ENCODE measurements at places on chromosomes 2 and 18.

- DNase-seq = no peak
These were observed 2.1 kb downstream of the PDIA6 start for GRCh38 chr2:10810202-10811161.

GRCh38 chr2:61340242-61340641 lies 130.6 kb downstream of the USP34 start:
- DNase-seq = no peak

- no peak for DNase-seq
These were observed 9.6 kb upstream of the DPYSL5 start for GRCh38 chr2:26838121-26838906.

- no peak for DNase-seq
These were observed 24.3 kb upstream of the STPG4 start for GRCh38 chr2:47179388-47179787.

DNA sequence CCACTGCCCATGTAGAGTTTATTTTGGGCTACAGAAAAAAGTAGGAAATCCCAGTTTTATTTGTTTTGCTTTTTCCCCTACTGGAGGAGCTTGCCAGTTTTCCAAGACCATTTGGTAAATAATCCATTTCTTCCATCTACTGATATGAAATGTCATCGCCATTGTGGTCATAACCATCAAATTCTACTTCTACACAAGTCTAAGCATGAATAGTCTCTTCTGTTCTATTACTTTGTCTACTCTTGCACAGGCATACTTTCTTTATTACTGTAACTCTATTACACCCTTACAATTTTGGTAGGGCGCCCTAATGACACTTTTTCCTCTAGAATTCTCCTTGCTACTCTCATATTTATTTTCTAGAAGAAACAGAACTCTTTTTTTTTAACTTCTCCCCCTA lies 120.7 kb downstream of the ATAD2B start:
- DNase-seq = no peak

- no peak for DNase-seq
These were observed 18.8 kb upstream of the FOXI3 start for GRCh38 chr2:88471083-88471942.

- DNase-seq = no peak
These were observed 11.0 kb upstream of the FARP2 start for GRCh38 chr2:241344925-241345651.

DNA sequence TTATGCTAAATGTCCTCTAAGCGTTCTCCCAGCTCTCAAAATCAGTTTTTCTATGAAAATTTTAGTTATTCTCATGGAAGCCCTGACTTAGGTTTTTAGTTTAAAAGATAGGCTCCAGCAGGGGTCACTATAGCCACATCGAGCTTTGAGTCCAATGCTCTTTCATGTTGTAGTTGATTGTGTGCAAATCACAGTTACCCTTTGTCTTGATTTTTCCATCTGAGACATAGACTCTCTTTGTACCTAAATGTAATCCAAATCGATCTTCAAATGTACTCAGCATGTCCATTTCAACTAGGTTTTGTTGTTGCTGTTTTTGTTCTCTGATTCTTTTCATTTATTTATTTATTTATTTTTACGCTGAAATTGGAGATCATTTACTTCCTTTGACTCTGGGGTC lies 26.4 kb upstream of the MSTN start:
- DNase-seq = peak; percentile 3

DNA sequence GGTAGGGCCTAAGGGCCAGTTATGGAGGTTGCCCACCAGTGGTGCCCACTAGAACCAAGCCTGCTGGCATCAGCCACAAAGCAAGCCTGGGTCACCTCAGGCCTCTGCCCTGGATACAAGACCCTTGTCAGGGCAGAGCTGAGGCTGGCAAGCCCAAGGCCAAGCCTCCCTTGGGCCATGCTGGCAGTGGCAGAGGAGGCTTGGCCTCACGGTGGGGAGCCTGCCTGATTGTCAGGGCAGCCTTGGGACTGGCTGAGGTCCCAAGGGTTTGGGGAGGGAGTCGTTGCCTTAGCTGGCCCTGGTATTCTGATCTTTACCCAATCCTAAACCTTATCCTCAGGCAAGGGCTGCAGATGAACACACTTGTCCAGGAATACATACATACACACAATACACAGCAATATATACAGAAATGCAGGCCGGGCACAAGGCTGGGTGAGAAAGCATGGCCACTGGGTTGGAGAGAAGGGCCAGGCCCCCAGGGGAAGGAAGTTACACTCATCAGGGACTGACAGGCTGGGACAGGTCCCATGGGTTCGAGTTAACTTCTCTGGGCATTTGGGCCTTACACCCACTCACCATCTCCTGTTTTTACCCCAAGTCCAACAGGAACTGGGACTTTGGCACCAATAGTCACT lies 21.0 kb downstream of the CCT7 start:
- no peak for DNase-seq

DNA sequence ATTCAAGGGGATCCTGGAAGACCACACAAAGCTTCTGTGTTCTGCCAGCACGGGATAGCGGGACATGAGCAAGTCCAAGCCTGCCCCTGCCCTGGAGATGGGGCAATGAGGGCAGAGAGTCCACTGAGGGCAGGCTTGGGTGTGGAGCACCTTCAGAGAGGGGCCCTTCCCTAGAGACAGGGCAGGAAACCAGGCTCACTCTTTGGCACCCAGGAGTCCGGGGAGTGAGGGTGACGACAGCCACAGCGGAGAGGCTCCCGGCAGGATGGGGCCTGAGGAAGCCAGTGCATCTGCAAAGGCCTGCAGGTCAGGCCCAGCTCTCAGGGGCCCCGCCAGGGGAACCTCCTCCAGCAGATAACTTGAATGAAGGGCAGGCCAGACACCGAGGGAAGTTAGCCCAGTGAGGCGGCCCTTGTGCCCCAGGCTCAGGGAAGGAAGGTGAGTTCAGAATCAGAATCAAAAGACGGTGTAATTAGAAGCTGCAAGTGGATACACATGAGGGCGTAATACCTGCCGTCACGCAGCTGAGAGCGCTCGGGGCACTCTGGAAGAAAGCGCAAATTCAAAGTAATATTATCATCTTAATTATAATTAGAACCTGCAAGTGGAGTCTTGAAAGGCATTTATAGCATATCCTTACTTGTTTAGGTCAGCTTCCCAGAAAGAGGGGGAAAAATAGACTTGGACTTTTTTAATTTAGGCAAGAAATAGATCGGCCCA lies 142.6 kb upstream of the LGALSL start:
- no peak for DNase-seq

- DNase-seq = no peak
These were observed 4.0 kb downstream of the NOP58 start for GRCh38 chr2:202269585-202269984.

GRCh38 chr2:75513616-75514170 lies 47.0 kb downstream of the EVA1A start:
- no peak for DNase-seq

- no peak for DNase-seq
These were observed 189.1 kb downstream of the TCF4 start for GRCh38 chr18:55398858-55399257.

GRCh38 chr2:119204525-119204924 lies 19.1 kb upstream of the STEAP3 start:
- DNase-seq = no peak

DNA sequence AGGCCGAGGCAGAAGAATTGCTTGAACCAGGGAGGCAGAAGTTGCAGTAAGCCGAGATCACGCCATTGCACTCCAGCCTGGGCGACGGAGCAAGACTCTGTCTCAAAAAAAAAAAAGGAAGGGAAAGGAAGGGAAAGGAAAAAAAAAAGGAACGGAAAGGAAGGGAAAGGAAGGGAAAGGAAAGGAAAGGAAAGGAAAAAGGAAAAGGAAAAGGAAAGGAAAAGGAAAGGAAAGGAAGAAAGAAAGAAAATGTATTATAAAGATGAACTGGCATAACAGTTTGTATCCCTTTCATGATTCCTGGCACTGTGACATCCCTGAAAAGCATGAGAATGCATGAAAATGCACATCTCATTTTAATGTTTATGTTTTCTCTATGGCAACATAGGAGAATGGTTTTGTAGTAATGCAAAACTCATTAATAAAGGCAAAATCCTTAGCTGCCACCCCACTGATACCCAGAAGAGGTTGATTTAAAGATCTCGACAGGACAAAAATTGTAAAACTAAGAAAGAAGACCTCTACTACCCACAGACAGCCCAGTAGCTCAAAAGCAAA lies 11.5 kb upstream of the MREG start:
- DNase-seq = no peak

- DNase-seq = no peak
These were observed 217.6 kb upstream of the FN1 start for GRCh38 chr2:215653344-215654030.

GRCh38 chr2:173607606-173608311 lies 253.1 kb downstream of the CDCA7 start:
- no peak for DNase-seq

DNA sequence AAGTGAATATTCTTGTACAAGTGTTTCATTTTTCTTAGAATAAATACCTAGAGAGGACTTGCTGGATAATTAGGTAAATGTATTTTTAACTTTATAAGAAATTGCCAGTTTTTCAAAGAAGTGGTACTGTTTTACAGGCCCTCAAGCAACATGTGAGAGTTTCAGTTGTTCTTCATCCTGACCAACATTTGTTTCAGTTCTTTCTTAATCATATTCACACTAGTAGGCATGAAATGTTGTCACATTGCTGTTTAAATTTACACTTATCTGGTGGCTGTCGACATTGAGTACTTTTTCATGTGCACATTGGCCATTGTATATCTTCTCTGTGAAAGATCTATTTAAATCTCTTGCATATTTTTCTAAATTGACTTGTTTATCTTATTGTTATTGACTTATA lies 178.1 kb downstream of the ACOXL start:
- no peak for DNase-seq

DNA sequence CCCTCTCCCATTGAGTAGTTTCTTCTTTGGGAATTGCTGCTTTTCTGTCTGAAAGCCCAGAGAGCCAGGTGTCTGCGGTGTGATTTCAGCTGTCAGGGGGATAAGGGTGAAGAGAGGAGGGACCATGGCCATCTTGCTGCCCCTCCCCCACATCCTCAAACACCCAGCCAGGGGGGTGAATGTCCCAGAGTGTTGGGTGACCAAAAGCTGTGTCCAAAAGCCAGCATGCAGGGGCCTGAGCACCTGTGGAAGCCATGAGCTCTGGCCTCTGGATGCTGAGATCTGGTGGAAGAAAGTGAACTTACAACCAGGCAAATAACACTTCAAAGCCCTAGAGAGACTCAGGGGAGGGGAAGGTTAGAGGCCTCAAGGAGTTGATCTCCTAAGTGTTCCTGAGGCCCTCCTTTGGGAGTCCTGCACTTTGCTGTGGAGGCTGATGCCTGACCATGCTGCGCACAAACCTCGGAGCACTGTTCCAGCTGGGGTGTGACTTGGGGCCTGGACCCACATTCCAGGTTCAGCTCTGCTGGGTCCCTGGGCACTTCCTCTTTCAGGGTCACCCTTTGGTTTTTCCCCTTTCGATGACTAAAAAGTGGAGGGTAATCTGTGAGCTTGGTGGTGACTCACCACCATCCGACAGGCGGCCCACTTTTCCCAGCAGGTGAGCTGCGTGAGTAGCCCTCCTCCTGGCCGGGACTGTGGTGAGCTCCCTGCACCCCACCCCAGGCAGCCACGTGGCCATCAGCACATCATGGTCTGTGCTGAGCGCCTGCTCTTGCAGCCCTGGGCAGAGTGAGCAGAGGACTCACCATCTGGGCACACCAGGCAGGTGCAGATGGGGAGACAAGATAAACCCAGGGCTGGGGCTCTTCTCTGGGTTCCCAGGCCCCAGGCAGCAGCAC lies 66.8 kb upstream of the FOSL2 start:
- no peak for DNase-seq

- DNase-seq = no peak
These were observed 21.5 kb downstream of the CNGA3 start for GRCh38 chr2:98367721-98368120.

DNA sequence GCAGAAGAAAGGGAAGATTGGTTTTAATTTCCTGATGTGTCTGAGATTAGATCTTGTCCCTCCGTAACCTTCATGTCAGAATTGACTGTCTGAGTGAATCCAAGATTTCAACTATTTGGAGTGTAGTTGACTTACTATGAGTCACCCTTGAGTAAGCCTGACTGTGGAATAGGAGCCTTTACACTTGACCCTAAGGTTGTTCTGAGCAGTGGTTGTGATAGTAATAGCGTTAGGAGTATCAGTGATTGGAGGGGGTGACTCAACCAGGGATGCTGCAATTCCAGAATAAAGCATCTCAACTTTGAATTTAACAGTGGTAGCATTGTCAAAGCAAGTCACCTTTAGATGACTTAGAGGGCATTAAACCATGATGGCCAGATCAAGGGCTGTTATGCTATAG lies 979.5 kb upstream of the FAM98A start:
- DNase-seq = no peak

- DNase-seq = no peak
These were observed 234.5 kb downstream of the LDLRAD4 start for GRCh38 chr18:13452871-13453680.

- DNase-seq = no peak
These were observed 35.6 kb downstream of the PXDN start for GRCh38 chr2:1708476-1709334.

DNA sequence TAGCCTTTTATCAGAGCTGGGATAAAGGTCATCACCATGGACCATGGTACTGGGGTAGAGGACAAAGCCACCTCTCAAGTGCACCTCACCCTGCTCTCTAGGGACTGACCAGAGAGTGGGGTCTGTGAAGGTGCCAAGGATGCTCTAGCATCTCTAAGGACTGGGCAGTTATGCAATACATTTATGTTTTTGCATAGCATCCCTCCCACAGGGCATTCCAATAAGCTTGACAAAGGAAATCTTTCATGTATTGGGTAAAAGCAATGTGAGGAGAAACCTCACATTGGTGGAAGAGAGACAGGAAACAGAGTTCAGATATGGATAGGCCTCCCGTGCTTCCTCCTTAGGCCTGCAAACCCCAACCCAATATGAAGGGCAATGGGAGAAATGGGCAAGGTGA lies 31.6 kb downstream of the STK39 start:
- no peak for DNase-seq

- no peak for DNase-seq
These were observed 20.1 kb upstream of the LTBP1 start for GRCh38 chr2:32926708-32927084.

GRCh38 chr18:43587538-43588153 lies 310.4 kb upstream of the SYT4 start:
- no peak for DNase-seq

DNA sequence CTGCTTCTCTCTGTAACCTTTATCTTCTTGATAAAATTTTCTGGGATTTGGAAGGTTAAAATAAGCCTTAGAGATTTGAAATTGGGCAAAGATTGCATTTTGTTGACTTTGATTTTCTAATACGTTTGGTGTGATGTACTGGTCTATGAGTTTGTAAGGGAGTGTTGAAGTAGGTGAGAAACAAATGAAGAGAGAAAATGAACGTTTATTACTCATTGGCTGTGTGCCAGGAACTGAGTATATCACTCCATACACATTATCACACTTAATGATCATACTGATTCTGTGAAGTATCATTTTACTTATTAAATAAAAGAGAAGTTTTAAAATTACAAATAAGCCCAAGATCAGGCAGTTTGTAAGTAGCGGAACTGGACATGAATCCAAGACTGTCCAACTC lies 795.1 kb upstream of the ZEB2 start:
- no peak for DNase-seq

GRCh38 chr2:108428286-108429009 lies 20.6 kb upstream of the GCC2 start:
- no peak for DNase-seq

Data from stimulated activated CD8-positive, alpha-beta memory T cell treated with anti-CD3 and anti-CD28 coated beads, Interleukin-7, amount 100 ng/mL, for 1 hour (primary cell).